ENCODE measurements at places on chromosomes 16 and 17.

GRCh38 chr16:14427371-14427948 lies 202.6 kb downstream of the PARN start:
- H3K36me3 ChIP-seq: no peaks in the 10 kb centered on the region
- no peak overlapping the region for H3K27ac ChIP-seq
- H3K4me3 ChIP-seq: no peak overlapping the region
- no peak for DNase-seq
- H3K27me3 ChIP-seq: no peaks in the 10 kb centered on the region
- H3K4me1 ChIP-seq: no peaks in the 10 kb centered on the region

DNA sequence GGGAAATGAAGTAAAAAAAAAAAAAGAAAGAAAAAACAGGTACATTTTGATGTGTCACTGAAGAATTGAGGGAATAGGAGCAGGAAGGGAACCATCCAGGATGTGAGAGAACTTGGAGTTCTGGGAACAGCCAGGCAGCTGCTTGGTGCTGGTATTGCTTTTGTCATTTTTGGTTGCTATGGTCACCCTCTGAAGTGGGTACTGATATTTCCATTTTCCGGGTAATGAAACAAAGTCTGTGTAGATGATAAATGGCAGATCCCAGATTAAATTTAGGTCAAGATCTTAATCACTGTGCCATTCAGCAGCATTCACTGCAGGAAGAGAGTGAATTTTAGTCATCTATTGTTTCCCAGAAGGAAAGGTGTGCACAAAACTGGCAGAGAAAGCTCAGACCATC lies 93.6 kb downstream of the ABCA8 start:
- H3K4me3 ChIP-seq: no peak overlapping the region
- H3K27me3 ChIP-seq: peaks cover 43% of the 10 kb centered on the region
- H3K4me1 ChIP-seq: no peaks in the 10 kb centered on the region
- no peak overlapping the region for H3K27ac ChIP-seq
- DNase-seq: no peak

DNA sequence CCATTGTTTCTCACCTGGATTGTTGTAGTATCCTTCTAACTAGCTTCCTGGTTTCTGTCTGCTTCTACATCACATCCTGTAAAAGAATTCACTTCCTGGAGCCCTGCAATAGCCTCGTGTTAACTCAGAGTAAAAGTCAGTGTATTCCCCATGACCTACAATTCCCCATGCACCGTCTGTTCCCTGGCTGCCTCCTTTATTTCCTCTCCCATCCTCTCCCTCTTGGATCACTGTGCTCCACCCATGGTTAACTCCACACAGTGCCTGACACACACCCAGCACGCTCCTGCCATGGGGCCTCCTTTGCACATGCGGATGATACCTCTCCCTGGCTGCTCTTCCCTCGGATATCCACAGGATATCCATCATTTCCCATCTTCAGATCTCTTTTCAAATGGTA lies 301.4 kb upstream of the IRX3 start:
- no peak for DNase-seq
- no peaks in the 10 kb centered on the region for H3K4me1 ChIP-seq
- H3K27me3 ChIP-seq: peaks cover 19% of the 10 kb centered on the region
- H3K36me3 ChIP-seq: no peaks in the 10 kb centered on the region
- H3K4me3 ChIP-seq: no peak overlapping the region
- no peak overlapping the region for H3K27ac ChIP-seq

- no peaks in the 10 kb centered on the region for H3K36me3 ChIP-seq
- DNase-seq: no peak
- H3K27ac ChIP-seq: no peak overlapping the region
- peaks cover 9% of the 10 kb centered on the region for H3K27me3 ChIP-seq
- no peaks in the 10 kb centered on the region for H3K4me1 ChIP-seq
Measured at GRCh38 chr16:85256190-85256739, 144.0 kb upstream of the CIBAR2 start.

DNA sequence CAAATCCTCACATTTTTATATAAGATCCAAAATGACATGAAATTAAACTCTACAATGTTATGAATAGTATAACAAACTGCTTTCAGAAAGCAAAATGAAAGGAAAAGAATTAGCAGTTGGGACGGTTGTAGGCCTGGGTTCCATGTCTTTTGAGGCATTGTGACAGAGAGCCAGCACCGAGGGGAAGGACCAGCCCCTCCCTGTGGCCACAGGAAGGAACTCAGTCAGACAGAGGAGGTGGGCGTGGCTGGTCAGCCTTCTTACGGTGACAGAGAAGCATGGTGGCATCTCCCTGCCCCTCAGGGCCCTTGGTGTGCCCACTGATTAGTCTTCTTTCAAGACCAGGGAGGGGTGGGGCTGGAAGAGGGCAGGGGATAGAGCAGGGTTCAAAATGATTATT lies 5.7 kb downstream of the ZNF319 start:
- H3K27ac ChIP-seq: peak overlapping the region; percentile 60
- DNase-seq: peak; percentile 34
- H3K36me3 ChIP-seq: peaks cover 40% of the 10 kb centered on the region
- peaks cover 32% of the 10 kb centered on the region for H3K4me1 ChIP-seq

- H3K4me3 ChIP-seq: no peak overlapping the region
- no peaks in the 10 kb centered on the region for H3K36me3 ChIP-seq
- no peaks in the 10 kb centered on the region for H3K4me1 ChIP-seq
- peaks cover 39% of the 10 kb centered on the region for H3K27me3 ChIP-seq
- no peak overlapping the region for H3K27ac ChIP-seq
Measured at GRCh38 chr16:22933173-22933572, 119.2 kb downstream of the HS3ST2 start.

DNA sequence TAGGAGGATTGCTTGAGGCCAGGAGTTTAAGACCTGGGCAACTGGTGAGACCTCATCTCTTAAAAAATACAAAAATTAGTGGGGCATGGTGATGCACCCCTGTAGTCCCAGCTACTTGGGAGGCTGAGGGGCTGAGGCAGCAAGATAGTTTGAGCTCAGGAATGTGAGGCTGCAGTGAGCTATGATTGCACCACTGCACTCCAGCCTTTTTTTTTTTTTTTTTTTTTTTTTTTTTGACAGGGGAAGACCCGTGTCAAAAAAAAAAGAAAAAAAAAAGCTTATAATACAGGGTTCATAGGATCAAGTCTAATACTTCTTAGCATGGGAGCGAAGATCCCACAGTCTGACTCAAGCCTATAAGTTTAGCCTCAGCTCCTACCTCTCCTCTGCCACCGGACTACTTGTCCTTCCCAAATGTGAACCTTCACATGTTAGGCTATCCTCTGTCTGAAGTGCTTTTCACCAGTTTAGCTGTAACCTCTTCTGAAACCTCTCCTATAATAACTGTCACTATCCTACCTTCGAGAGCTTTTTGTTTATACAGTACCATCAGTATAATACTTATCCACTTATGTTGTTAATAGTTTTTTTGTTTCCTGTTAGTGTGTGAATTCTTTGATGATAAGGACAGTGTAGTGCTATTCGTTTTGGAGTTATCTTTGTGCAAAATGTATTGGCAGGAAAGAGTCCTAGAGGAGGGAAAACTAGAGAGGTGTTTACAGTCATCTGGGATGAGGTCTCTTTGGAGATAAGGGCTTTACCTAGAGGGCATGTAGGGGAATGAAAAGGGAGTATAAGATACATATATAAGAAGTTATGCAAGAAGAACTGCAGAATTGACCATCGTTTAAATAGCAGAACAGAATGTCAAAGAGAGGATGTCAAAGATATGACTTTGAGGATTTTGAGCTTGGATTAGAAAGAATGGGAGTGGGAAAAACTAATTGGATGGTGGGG lies 15.5 kb downstream of the CPD start:
- H3K27ac ChIP-seq: no peak overlapping the region
- H3K27me3 ChIP-seq: no peaks in the 10 kb centered on the region
- H3K36me3 ChIP-seq: peaks cover 20% of the 10 kb centered on the region

DNA sequence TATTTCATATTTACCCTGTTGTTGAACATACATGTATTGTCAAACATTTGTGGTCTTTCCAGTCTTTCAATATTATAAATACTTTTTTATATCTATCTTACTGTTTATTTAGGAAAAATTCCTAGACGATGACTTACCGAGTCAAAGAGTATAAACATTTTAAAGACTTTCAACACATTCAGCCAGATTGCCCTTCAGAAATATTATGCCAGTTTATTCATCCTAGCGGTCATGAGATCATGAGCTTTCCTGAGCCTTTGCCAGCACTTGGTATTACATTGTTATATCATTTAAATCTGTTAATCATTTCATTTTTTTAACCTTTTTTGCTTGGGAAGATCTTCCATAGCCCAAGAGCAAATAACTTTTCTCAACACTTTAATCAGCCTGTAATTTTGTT lies 197.4 kb downstream of the SPECC1 start:
- peaks cover 8% of the 10 kb centered on the region for H3K4me1 ChIP-seq
- H3K27me3 ChIP-seq: no peaks in the 10 kb centered on the region
- peaks cover 9% of the 10 kb centered on the region for H3K36me3 ChIP-seq
- DNase-seq: no peak

DNA sequence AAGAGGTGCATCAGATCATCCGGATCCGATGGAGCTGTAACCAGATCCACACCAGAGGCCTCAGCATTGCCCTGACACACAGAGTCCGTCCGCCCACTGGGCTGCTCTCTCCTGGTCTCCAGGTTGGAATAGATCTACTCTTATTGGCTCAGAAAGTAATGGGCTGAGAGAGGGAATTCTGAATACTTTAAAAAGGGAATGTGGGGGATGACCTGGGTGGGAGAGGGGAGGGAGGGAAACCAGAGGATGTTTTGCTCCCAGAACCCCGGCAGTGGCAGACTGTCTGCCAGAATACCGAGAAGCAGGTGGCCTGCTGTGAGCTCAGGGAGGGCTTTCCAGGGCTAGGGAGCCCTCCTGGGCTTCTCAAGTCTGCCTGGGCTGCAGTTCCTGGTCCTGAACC lies 126.5 kb downstream of the ENGASE start:
- H3K4me1 ChIP-seq: no peaks in the 10 kb centered on the region
- no peak overlapping the region for H3K4me3 ChIP-seq
- peaks cover 49% of the 10 kb centered on the region for H3K27me3 ChIP-seq
- H3K27ac ChIP-seq: no peak overlapping the region
- peaks cover 3% of the 10 kb centered on the region for H3K36me3 ChIP-seq
- DNase-seq: no peak

- H3K4me1 ChIP-seq: peaks cover 4% of the 10 kb centered on the region
- H3K36me3 ChIP-seq: peaks cover 33% of the 10 kb centered on the region
- DNase-seq: no peak
- no peaks in the 10 kb centered on the region for H3K27me3 ChIP-seq
Measured at GRCh38 chr17:37430051-37430627, 23.5 kb downstream of the TADA2A start.

DNA sequence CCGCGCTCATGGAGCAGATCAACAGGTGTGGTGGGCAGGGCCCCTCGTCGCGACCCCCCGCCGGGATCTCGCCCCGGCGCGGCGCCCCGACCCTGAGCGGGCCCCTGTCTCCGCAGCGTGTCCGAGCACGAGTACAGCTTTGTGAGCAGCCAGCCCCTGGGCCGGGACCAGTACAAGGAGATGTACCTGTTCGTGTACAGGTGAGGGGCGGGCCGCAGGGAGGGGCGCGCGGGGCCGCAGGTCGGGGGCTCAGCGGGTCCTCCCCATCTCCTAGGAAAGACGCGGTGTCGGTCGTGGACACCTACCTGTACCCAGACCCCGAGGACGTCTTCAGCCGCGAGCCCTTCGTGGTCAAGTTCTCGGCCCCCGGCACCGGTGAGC lies 848 bp downstream of the DNASE1L2 start:
- peaks cover 11% of the 10 kb centered on the region for H3K36me3 ChIP-seq
- H3K4me1 ChIP-seq: peaks cover 2% of the 10 kb centered on the region
- no peak for DNase-seq

DNA sequence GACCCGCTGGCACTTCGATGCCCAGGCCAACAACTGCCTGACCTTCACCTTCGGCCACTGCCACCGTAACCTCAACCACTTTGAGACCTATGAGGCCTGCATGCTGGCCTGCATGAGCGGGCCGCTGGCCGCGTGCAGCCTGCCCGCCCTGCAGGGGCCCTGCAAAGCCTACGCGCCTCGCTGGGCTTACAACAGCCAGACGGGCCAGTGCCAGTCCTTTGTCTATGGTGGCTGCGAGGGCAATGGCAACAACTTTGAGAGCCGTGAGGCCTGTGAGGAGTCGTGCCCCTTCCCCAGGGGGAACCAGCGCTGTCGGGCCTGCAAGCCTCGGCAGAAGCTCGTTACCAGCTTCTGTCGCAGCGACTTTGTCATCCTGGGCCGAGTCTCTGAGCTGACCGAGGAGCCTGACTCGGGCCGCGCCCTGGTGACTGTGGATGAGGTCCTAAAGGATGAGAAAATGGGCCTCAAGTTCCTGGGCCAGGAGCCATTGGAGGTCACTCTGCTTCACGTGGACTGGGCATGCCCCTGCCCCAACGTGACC lies 5.0 kb downstream of the WFIKKN2 start:
- H3K4me1 ChIP-seq: peaks cover 6% of the 10 kb centered on the region
- peaks cover 9% of the 10 kb centered on the region for H3K27me3 ChIP-seq
- no peak overlapping the region for H3K27ac ChIP-seq

- no peak overlapping the region for H3K4me3 ChIP-seq
- DNase-seq: no peak
- no peak overlapping the region for H3K27ac ChIP-seq
- peaks cover 8% of the 10 kb centered on the region for H3K36me3 ChIP-seq
Measured at GRCh38 chr17:77506371-77506991, 365.7 kb downstream of the SEC14L1 start.

- no peaks in the 10 kb centered on the region for H3K4me1 ChIP-seq
- peaks cover 29% of the 10 kb centered on the region for H3K27me3 ChIP-seq
- H3K27ac ChIP-seq: no peak overlapping the region
Measured at GRCh38 chr16:84278333-84278732, 16.3 kb upstream of the WFDC1 start.

GRCh38 chr17:79532107-79532790 lies 78.6 kb downstream of the RBFOX3 start:
- DNase-seq: no peak
- H3K27me3 ChIP-seq: no peaks in the 10 kb centered on the region
- no peaks in the 10 kb centered on the region for H3K36me3 ChIP-seq
- no peak overlapping the region for H3K4me3 ChIP-seq
- H3K4me1 ChIP-seq: no peaks in the 10 kb centered on the region

DNA sequence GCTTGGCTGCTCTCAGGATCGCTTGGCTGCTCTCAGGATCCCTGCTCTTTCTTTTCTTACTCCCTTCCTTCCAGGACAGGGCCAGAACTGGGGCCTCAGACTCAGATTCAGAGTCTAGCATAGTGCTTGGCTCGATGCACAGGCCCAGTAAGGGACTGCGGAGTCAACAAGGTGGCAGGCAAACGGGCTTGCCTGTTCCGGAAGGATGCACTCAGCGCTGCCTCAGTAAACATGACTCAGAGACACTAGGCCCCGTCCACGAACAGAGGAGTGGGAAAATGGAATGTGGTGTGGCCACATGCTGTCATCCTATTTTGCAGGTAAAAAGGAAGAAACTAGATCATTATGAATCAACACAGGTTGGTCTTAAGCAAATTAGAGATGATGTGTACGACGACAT lies 9.8 kb downstream of the SPHK1 start:
- no peak overlapping the region for H3K4me3 ChIP-seq
- no peak overlapping the region for H3K27ac ChIP-seq
- DNase-seq: no peak
- peaks cover 42% of the 10 kb centered on the region for H3K36me3 ChIP-seq
- H3K27me3 ChIP-seq: no peaks in the 10 kb centered on the region

DNA sequence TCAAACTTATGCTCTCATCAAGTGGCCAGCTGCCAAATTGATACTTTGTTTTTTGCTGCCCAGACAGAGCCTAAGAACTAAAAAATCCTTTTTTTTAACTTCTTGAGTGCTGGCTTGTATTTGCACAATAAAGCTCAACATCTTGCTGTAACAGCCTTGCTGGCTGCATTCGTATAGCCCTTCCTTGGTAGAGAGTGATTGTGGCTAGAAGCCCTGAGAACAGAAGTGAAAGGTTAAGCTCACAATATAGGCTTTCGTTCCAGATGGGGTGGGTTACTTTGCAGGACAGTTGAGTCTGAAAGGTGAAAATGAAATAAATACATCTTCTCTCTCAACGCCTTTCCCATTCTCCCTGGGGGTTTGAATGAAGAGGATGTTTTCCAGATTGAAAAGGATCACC lies 278.8 kb downstream of the HS3ST3B1 start:
- DNase-seq: no peak
- peaks cover 2% of the 10 kb centered on the region for H3K4me1 ChIP-seq
- H3K4me3 ChIP-seq: no peak overlapping the region
- H3K27me3 ChIP-seq: peaks cover 33% of the 10 kb centered on the region
- H3K36me3 ChIP-seq: peaks cover 4% of the 10 kb centered on the region
- H3K27ac ChIP-seq: no peak overlapping the region

Measured in effector memory CD8-positive, alpha-beta T cell (primary cell).